HEK293T (cell line): ENCODE measurements at places on chromosomes 7 and 10.

GRCh38 chr7:30363778-30364563, 79.6 kb downstream of the ZNRF2 start:
- no peak for DNase-seq

DNA sequence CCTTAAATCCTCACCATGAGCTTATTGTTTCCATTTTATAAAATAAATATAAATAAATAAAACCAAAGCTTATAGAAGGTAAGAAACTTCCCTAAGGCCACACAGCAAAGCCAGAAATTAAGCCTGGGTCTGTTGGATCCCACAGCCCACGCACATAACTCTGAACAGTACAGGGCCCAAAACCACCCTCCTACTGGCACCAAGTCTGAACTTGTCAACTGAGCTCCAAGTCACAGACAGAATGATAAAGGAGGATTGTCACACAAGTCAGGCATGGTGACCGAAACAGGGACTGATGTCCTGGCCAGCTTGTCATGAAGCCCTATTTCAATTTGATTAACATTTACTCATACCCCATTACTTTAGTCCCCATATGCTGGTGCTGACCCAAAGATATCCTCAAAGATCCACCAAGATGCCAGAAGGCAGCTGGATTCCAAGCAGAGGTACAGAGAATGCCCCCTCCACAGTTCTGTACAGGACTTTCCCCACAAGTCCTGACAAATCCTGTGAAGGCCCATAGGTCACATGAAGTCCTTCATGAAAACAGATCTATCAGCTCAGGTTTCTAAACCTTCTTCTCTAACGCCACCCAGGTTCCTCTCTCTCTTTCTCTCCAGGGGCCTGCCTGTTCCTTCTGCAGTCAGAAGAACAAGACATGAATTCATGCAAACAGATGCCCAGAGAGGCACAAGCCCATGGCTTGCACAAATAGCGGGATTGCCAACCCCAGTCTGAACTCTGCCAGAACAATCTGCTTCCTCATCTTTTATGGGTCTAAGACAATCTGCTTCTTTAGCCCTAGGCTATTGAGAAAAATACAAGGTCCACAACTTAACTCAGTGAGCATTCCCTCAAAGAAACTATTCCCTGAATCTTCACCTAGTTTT, 60.9 kb downstream of the GLI3 start:
- DNase-seq: no peak

DNA sequence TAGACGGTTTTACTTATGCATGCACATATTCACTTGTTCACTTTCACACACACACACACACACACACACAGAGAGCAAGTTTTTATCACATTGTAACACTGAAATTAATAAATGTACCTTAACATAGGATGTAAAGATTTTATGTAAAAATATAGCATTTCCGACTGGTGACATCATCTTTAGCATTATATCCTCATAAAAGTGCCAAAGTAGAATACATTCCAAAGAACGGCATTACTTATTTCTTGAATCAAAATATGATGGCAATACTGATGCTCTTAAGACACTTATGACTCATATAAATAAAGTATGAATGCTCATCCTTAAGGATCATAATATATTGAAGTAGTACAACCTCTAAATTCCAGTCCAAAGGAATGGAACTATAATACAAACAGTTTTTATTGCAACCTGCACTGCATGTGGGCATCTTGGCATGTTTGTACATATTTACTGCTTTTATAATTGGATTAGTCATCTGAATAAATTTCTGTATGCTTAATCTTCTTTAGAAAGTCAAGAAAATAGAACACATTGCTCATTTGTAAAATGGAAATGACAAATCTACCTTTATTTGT, 290.0 kb upstream of the SEMA3A start:
- no peak for DNase-seq

GRCh38 chr7:1007901-1008300, 24.9 kb downstream of the CYP2W1 start:
- no peak for DNase-seq

DNA sequence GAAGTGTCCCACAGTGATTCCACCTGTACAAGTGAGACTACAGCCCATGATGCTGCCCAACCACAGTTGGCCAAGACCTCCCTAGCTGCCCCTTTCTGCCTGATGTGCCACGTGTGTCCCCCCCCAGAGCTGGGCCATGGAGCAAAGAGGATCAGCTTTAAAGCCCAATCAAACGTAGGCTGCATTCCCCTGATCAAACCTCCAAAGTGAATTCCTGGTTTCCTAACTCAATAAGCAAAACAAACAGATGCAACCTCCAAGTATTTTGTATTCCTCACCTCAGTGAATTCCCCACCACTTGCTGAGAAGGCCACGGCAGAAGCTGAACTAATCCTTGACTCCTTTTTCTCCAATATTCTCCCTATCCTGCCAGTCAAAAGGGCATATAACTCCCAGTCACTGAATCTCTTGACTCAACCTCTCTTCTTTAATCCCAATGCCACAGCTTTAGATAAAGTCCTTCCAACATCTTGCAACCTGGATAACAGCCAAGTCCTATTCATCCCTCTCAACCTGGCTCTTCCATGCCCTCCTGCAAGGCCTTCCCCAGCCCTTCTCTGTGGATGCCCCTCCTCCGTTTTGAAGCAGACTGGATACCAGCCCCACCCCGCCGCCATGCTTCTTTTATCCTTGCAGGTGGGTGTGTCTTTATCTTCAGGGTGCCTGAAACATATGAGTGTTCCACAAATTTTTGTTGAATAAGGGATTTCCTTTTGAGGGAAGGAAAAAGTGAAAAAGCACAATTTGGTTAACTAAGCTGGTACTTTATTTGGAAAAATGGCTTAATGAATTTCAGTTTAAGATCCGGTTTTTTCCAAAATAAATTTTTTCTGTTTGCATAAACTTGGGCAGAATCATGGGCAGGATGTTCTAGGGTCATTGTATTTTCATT, 285.2 kb upstream of the MKLN1 start:
- DNase-seq: no peak

DNA sequence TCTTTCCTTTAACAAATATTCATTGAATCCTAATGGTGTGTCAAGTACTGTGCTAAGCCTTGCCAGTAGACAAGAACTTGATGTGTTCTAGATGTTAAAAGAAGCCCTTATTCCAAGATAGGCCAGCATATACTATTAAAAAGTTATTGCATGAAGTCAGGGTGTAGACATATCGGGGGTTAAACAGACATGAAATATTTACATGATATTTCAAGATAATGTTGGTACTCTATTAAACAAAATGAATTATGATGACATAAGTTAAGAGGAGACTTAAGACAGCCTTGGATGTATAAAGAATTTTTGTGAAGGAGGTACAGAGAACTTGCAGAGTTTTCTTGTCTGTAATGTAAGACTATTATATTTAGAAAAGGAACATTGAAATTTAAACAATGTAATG, 44.8 kb downstream of the HDAC9 start:
- DNase-seq: no peak

DNA sequence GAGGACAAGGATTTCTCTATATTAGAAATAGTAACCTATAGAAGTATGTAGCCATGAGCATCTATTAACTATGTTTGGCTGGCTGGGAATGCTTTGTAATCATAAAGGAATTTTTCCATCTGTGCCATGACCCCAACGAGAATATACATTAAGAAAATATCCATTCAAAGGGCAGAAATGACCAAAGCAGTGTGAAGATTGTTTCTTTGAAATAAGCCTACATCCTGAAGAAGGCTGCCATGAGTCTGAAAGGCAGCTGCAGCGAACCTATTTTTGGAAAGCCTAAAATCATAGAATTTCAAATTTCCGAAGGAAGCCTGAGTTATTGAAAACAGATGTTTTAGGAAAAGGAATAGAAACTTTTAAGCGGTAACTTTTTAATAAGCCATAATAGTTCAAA, 244.2 kb upstream of the FOXK1 start:
- DNase-seq: no peak

DNA sequence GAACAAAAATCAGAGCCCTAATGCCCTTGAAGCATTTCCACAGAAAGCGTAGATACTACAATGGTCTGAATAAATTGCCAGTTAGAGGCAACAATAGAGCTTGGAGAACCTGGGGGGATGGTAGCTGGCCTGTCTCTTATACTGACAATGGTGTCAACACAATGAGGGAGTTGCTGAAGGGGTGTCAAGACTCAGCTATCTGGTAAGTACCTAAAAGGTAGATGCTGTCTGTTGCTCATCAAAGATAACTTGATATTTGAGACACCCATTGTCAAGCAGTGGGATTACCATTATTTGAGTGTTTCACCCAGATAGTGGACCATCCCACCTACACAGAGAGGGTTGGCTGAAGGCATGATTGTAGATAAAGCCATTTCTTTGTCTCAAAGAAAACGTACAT, 72.8 kb downstream of the PDE1C start:
- no peak for DNase-seq

DNA sequence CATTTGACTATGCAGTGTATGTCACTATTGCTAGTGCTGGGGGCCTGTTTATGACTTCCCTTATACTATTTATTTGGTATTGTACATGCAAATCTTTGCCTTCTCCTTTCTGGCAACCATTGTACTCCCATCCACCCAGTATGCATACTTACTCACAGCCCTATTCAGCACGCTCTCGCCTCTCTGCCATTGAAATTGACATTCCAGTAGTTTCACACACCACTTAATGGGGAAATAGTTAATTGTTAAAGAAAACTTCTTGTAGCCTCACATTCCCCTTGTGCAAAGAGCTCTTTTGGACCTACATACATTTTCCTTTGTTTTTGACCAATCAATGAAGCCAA, 9.9 kb downstream of the CLDN12 start:
- DNase-seq: no peak
